ENCODE measurements at places on chromosomes 6 and 20.

GRCh38 chr6:7323074-7323473, 10.1 kb upstream of the SSR1 start:
- no peak for DNase-seq

- no peak for DNase-seq
Observed at GRCh38 chr20:9572670-9573069, 58.3 kb downstream of the LAMP5 start.

DNA sequence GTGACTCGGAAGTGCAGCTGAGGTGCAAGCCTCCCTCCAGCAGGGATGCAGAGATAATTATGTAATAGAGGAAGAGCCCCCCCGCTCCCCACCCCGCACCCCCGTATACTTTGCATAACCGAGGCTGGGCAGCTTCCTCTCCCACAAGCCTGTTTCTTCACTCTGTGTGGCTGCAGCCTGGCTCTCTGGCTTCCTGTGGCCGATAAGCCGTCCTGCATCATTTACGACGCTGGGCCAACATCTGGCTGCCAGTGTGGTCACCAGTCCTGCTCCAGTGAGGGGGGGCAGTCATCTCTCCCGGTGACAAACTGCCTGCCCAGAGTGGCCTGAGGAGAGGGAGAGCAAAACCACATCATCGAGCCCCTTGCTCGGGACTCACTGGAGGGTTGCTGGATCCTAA, 59.2 kb downstream of the RBM38 start:
- DNase-seq, result no peak

DNA sequence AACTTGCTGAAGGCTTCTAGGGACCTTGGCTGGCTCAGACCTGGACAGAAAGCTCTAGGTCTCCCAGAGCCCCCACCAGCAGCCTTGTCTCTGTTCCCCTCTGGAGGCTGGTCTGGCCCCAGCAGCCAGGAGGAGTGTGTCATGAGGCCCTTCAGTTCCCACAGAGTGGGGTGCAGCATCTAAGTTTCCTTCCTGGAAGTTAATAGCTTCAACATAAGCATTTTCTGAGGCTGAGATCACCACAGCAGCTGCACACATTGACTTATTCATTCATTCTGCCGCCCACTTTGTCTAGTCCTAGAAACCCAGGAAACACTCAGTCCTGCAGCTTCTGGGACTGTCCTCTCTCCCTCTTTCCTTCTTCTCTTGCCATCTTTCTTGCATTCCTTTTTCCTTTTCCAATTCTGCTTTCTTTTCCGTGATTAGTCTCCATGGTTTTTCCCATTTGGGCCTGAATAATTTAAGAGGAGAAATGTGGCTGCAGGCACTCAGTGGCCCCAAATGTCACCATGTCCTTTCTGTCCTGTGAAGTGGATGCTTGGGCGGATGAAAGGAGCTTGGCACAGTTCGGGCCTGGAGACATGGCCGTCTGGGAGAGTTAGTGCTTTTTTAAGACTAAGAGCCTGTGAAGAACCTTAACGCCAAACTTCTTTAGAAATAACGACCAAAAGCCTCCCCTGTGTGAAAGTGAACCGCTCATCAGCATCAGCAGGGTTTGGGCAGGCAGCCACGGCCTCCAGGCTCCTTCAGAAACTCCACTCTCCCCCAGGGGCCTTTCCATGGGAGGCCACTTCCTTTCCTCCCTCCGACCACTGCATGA, 31.0 kb upstream of the PCMTD2 start:
- DNase-seq, result no peak

DNA sequence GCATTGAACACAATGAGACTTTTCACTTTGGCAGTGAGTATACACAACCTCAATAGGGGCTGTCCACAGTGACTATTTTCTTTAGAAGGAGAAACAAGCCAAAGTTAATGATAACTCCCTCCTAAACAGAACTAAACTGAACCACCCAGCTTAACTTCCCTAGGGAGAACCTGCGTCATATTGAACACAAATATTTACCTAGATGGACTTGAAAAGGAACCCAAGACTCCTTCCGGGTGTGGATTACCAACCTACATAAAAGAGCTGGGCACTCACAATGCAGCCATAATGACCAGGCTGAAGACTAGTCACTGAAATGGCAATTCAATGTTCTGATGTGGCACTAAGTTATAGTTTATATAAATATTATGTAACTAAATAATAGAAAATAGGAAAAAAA, 160.6 kb downstream of the IBTK start:
- no peak for DNase-seq

GRCh38 chr6:89180971-89181370, 35.1 kb downstream of the PM20D2 start:
- DNase-seq, result no peak

GRCh38 chr6:56852260-56853010, 102.5 kb upstream of the BEND6 start:
- DNase-seq, result no peak

DNA sequence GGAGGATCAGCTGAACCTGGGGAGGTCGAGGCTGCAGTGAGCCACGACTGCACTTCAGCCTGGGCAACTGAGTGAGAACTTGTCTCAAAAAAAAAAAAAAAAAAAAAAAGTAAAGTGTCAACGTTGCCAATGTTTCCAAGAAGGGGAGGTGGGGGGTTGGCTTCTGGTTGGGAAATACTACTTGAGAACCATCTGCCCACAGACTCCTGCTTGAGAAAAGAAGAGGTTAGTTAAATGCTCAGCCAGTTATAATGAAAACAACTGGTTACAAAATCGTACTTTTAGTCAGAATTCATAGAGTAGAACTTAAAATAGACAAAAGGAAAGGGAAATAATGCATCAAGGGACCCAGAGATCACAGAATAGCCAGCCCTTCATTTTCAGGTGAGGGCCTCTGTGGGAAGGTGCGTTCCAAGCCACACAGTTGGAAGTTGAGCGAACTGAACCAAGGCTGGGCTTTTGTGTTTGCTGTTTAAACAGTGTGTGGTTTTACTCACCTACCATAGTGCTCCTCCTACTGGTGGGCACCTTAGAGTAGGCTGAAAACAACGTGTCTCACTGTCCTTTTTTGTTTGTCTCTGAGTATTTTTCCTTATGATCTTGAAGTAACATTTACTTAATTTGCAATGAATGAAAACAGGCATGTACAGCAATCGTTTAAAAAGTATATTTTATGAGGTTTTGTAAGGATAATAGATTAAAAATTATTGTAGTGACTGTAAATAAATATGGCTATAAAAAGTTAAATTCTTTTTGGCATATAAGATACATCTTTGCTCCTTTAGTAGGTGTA, 200.7 kb downstream of the BCAS1 start:
- DNase-seq, result peak; percentile 22

- DNase-seq, result no peak
Observed at GRCh38 chr6:129236001-129236517, 353.1 kb downstream of the LAMA2 start.

DNA sequence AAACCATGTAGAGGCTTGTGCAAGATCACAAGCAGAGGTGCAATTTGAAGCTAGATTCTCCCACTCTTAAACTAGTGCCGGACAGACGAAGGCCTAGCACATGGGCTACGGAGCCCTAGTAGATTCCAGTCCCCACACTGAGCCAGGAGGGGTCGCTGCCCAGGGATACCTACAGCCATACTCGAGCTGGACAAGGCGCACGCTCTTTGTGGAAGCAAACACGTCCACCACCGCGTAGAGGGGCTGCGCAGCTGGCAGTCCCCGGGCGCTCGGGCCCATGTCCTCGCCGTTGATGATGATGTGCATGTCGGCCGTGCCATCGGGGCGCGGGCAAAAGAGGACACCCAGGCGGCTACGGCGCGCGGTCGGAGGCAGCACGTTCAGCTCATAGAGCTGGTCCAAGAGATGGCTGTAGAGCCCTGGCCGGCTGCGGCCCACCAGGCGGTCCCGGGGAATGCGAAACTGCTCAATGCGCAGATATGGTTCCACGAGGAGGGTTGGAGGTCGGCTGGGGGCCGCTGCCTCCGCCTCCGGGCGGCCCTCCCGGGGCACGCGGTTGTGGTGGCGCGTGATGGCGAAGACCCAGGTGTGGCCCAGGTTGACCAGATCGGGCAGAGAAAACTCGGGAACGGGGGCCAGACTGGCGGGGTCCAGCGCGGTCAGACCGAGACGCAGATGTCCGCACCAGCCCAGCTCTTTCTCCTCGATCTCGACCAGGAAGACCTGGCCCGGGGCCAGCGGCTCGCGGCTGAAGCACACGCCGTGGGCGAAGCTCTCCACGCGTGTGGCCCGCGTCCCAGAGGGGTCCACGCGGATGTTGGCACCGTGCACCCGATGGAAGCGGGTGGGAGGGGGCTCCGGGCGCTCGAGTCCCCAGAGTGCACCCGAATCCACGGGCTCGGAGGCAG, 677 bp downstream of the NEURL2 start:
- no peak for DNase-seq

GRCh38 chr20:19758133-19758500, at the start of gene RIN2:
Gene RIN2, plus strand, starts transcription at chr20:19758258. Its CDS starts 131,344 bp downstream, at chr20:19889602.
- no peak for DNase-seq

DNA sequence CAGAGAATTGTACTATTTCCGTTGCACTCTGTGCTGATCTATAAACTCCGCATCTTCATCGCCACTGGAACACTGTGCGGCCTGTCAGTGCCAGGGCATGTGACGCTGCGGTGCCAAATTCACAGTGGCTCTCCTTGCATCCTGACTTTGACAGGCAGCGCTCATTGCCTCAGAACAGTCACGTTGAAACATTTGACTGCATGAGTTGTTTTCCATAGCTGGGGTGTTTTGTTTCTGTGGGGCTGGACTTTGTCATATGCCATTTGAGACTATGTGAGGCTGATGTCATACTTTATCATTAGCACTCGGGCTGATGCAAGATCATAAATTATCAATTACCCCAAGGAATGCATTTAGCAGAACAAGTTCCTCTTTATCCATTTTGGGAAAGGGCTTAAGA, 32.7 kb downstream of the CFAP61 start:
- DNase-seq, result no peak

DNA sequence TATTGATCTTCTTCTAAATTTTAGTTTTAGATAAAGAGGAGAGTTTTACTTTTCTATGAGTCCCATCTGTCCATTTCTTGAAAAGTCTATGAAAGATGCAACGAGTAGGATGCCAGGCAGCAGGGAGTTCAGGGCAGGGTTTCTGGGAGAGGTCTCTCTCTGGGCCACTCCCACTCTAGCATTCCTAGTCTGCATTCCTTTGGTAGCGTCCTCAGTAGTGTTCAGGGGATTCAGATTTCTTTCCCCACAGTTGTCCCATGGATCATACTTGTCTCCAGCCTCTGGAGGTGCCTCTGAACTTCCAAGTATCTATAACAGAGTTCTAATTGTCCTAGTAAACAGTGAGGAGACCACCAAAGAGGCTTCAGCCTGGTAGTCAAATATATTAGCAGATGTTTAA, 225.3 kb downstream of the RIMS1 start:
- DNase-seq, result no peak

DNA sequence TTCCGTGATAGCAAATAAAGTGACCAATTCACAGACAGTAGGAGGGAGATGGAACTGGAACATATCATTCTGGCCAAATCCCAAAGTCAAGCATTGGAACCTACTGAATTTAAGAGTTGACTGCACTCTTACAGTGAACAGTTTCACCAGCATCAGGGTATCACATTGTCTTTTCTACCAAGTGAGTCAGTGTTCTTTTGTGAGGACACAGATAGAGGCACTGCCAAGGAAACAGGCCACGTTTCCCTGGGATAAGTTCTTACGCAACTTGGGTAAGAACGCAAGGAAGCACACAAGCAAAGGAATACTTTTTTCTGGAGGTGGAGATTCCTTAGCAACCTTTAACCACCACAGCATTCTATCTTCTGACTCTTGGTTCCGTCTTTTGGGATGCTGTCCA, 28.6 kb upstream of the ENPP5 start:
- no peak for DNase-seq

DNA sequence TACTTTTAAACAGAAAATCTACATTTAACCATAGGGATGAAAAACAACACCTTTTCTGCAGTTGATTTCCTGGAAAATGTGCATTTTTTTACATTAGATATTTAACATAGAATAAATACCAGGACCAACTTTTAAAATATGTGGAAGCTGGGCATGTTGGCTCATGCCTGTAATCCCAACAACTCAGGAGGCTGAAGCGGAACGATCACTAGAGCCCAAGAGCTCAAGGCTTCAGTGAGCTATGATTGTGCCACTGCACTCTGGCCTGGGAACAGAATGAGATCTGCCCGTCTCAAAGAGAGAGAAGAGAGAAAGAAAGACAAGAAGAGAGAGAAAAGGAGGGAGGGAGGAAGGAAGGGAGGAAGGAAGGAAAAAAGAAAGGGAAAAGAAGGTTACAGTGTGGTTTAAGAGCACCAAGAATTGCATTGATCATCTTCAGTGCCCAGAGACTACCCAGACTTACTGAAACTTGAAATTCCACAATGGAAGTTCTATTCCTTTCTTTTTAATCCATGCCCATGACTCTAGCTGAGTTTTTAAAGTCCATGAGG, 189.4 kb upstream of the ARID1B start:
- DNase-seq, result no peak

DNA sequence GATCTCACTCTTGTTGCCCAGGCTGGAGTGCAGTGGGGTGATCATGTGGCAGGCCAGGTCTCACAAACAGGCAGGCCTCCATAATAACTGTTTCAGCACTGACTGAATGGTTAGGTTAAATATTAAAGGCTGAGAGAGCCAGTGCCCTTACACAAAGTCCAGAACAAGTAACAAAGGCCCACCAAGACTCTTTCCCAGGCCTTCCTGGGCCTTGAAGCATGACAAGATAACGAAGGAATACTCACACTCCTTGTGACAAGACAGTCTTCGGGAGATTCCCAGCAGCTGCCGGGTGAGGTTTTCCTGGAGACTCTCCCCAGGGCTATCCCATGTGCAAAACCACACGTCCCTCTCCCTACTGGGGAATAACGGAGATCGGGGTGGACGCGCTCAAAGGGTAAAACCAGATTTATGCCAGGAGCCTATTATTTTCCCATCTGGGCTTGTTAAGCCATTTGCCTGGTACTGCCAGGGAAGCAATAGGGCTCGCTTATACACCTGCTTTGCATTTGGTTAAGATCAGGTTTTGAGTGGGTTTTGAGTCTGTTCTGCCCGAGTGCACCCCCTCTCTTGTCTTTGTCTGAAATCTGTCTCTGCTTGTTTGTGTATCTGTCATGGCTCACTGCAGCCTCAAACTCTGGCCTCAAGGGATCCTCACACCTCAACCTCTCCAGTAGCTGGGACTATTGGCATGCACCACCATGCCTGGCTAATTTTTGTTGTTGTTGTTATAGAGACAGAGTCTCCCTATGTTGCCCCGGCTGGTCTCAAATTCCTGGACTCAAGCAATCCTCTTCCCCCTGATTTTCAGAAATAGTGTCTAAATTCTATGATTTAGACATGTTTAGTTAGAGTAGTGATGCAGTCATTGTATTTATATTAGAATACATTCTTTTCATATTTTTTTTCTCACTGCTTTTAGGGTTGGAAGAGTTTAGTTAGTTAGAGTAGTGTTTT, 1.4 kb upstream of the ENPP3 start:
- no peak for DNase-seq

- DNase-seq, result no peak
Observed at GRCh38 chr6:22409486-22409885, 112.7 kb upstream of the PRL start.

- DNase-seq, result no peak
Observed at GRCh38 chr20:24289737-24290481, 179.5 kb upstream of the SYNDIG1 start.

GRCh38 chr6:148972481-148972880, 225.7 kb downstream of the UST start:
- DNase-seq, result peak; percentile 6

All from activated T-helper 1 cell treated with anti-CD3 and anti-CD28 coated beads, Interleukin-2, amount 50 U/mL, for 16 hours (primary cell).